Smooth muscle cell of the coronary artery (primary cell): ENCODE measurements at places on chromosomes 2 and 18. TPM values are rescaled to one million over a fixed set of nuclear protein-coding genes. Genes with fewer than 3 reads are reported as not detected.

Gene GPR35
- total RNA-seq, result 0.23 and 0.30 TPM in 2 replicates

Gene DNER
- 0.60 and 0.82 TPM in 2 replicates for total RNA-seq

Gene ERICH2
- total RNA-seq, result 1.4 TPM in 1 of 2 replicates, not detected in the other

Gene KLHL29
- 1.7 and 2.5 TPM in 2 replicates for total RNA-seq

Gene NEU2
- total RNA-seq, result not detected in 2 replicates

Gene ACOXL
- not detected in 2 replicates for total RNA-seq

Gene CREG2
- under 0.01 TPM in 2 replicates for total RNA-seq

Gene ELOA2
- not detected in 2 replicates for total RNA-seq

Gene SNTG2
- total RNA-seq, result not detected in 2 replicates

Gene GALNT3
- total RNA-seq, result 0.08 TPM in 1 of 2 replicates, not detected in the other

Gene TANK
- total RNA-seq, result 41.4 and 60.3 TPM in 2 replicates

Gene DSG4
- total RNA-seq, result not detected in 2 replicates

Gene IL1R2
- total RNA-seq, result 1.1 and 5.9 TPM in 2 replicates

Gene PLEKHH2
- total RNA-seq, result 0.60 and 2.1 TPM in 2 replicates

Gene SCN3A
- total RNA-seq, result 0.12 and 3.5 TPM in 2 replicates

Gene AQP12A
- not detected in 2 replicates for total RNA-seq

Gene IL1F10
- not detected in 2 replicates for total RNA-seq

Gene GULP1
- 4.1 and 17.1 TPM in 2 replicates for total RNA-seq

Gene DUSP2
- 0.12 and 0.38 TPM in 2 replicates for total RNA-seq

Gene ZSWIM2
- not detected in 2 replicates for total RNA-seq

Gene NCK2
- 49.5 and 52.5 TPM in 2 replicates for total RNA-seq

Gene KLHL30
- total RNA-seq, result 0.59 and 2.5 TPM in 2 replicates

Gene TMEM37
- 0.53 TPM in 1 of 2 replicates, not detected in the other for total RNA-seq

Gene CYS1
- total RNA-seq, result 0.45 and 1.6 TPM in 2 replicates

Gene ECEL1
- not detected in 2 replicates for total RNA-seq

Gene FAM124B
- 0.08 and 0.12 TPM in 2 replicates for total RNA-seq

Gene GALNT14
- total RNA-seq, result 0.08 and 0.12 TPM in 2 replicates

Gene CD302
- 2.5 and 7.7 TPM in 2 replicates for total RNA-seq

Gene RGPD3
- under 0.01 and 0.15 TPM in 2 replicates for total RNA-seq

Gene TRAPPC12
- total RNA-seq, result 61.0 and 66.6 TPM in 2 replicates

Gene HAUS1
- total RNA-seq, result 18.7 and 25.6 TPM in 2 replicates

Gene MPV17
- total RNA-seq, result 48.7 and 76.6 TPM in 2 replicates

Gene RIT2
- not detected in 2 replicates for total RNA-seq

Gene CRYGD
- total RNA-seq, result not detected in 2 replicates

Gene ALK
- total RNA-seq, result under 0.01 TPM in 1 of 2 replicates, not detected in the other

Gene LOXL3
- total RNA-seq, result 25.5 and 62.8 TPM in 2 replicates

Gene DNPEP
- total RNA-seq, result 54.2 and 75.5 TPM in 2 replicates

Gene CLEC4F
- total RNA-seq, result not detected in 2 replicates

Gene KIF3C
- total RNA-seq, result 9.6 and 12.3 TPM in 2 replicates

Gene MRPS9
- 19.2 and 21.1 TPM in 2 replicates for total RNA-seq

Gene CHRND
- not detected in 2 replicates for total RNA-seq

Gene TRIM54
- not detected in 2 replicates for total RNA-seq
